ENCODE measurements at places on chromosomes 6 and 20.

GRCh38 chr6:148974351-148974750 lies 227.5 kb downstream of the UST start:
- no peak for DNase-seq

DNA sequence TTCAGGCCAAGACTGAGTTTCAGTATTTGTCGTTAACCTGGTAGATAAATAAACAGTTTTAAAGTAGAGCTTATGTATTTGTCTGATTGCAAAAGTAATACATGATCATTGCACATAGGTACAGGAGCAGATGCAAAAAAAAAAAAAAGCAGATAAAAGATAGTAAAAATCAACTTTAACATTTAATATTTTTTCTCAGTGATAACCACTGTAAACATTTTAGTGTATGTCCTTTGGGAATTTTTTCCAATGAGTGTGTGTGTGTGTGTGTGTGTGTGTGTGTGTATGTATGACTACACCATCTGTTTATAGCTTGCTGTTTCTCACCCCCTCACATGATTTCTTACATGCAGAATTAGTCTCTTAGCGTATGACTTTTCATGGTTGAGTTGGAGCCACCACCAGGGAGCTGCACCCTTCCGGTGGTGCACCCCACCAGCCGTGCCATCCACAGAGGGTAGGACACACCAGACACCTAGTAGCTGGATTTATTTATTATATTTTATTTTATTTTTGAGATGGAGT lies 26.3 kb downstream of the WRNIP1 start:
- no peak for DNase-seq

- DNase-seq = no peak
Measured at GRCh38 chr6:100965067-100965466, 83.9 kb upstream of the ASCC3 start.

DNA sequence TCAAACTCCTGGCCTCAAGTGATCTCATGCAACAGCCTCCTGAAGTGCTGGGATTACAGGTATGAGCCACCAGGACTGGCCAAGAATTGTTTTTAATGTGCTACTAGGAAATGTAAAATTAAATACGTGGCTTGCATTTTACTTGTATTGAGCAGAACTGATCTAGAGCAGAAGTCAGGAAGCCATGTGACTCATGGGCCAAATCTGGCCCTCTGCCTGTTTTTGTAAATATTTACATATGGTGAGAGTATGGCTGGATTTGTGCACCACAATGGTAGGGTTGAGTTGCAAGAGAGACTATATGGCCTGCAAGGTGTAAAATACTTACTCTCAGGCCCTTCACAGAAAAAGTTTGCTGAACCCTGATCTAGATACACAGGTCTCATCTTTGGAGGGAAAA lies 75.8 kb downstream of the LAMP5 start:
- no peak for DNase-seq

DNA sequence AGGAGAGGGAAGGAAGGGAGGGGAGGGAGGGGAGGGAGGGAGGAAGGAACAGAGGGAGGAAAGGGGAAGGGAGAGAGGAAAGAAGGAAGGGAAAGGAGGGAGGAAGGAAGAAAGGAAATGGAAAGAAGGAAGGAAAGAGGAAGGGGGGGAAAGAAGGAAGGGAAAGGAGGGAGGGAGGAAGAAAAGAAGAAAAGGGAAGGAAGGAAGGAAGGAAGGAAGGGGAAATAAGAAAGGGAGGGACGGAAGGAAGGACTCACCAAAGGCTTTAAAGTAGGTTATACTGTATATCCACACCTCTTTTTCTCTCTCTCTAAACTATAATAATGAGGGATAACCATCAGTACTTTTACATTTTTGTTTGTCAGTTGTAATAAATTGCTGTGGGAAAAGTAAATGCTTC lies 324.9 kb downstream of the ARHGAP18 start:
- DNase-seq = no peak

DNA sequence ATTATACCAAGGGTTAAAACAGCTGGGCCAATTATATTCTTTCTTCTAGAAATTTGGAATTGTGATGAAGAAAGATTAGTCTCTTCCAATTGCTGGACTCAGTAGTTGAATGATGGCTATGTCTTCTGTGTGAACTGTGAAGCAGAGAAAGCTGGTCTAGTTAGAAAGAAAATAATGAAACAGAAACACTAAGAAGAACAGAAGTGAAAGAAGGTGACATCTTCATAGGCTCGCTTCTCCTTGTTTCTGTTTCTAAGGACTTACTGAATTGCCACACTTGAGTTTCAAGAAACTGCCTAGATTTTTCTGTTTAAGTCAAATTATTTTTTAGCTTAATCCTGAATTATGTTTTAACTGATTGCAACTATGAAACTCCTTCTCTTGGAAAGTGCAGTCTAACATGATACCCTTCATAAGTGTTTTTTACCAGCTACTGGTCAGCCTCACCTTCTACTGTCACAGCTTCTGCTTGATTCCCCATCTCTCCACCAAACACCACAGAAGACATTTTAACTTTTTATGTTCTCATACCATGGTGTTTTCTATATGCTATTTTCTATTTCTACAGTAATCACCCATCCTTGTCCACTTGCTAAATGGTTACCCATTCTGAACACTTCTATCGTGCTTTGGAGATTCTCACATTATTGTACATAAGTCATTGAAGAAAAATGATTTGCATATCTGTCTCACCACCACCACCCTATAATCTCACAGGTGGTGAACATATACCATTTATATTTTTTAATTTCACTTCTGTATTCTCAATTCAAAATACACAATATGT lies 268.8 kb downstream of the GRIK2 start:
- DNase-seq = no peak

DNA sequence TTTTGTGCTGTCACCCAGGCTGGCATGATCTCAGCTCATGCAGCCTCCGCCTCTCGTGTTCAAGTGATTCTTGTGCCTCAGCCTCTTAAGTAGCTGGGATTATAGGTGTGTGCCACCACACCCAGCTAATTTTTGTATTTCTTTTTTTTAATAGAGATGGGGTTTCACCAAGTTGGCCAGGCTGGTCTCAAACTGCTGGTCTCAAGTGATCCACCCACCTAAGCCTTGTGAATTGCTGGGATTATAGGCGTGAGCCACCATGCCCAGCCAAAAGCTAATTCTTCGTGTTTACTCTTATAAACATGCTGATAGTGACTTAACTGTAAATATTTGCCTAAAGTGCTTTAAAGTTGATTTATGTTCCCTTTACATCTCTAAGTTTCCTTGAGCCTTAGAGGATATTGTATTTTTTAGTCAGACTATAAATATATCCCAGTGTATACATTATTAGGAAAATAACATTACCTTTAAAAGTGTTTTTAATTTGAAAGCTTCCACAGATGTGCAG lies 91.7 kb downstream of the COL21A1 start:
- no peak for DNase-seq

DNA sequence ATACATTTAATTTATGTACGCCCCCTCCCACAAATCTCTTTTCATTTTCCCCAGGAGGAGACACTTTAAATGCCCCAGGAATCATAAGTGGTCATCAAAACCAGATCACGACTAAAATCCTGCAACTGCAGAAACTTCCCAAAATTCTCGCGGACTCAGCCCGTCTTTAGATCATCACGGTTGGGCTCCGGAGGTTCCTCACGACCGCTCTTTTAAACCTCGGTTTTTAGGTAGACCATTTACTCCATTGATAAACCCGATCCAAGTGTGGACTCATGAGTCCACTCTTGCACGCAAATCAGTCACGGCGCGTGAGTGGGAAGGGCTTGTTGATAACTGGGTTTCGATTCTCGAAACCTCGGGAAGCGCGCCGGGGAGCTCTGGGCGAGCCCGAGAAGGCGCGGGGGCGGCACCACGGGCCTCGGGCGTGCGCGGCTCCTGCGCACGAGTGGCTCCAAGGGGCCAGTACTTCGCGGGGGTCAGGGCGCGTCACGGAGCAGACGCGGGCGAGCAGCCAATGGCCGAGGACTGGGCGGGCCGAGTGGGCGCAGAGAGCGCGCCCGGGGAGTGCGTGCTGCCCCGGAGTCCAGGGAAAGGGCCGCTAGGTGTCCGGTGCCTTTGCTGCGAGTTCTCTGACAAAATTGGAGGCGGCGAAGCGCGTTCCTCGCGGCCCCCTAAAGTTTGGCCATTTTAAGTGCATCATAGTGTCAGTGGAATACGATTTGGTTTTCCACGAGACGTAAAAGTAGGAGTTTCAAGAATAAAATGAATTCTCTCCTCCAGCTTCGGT lies 635 bp upstream of the TENT5A start:
- peak; percentile 41 for DNase-seq

DNA sequence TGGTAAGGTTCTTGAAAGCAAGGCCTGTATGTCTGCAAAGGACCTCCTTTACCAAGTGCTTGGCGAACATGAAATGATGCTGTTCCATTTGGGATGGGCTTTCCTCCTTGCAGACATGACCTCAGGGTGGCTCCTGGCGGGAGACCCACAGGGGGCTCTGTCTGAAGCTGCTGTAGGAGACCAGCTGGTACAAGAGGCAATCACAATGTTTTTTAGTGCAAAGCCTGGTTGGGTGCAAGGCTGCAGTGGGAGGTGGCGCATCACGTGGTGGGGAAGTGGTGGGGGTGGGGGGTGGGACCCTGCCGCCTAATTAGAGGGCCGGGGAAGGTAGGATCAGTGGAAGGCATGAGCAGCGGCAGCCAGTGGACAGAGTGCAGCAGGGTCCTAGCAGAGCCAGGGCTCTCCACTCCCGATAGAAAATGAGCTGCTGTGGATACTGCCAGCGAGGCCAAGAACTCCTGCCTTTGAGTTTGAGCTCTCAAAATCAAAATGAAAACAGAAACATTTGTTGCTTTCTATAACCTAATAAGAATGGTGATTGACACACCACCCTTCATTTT lies 9.1 kb upstream of the ARMC2 start:
- DNase-seq = no peak

DNA sequence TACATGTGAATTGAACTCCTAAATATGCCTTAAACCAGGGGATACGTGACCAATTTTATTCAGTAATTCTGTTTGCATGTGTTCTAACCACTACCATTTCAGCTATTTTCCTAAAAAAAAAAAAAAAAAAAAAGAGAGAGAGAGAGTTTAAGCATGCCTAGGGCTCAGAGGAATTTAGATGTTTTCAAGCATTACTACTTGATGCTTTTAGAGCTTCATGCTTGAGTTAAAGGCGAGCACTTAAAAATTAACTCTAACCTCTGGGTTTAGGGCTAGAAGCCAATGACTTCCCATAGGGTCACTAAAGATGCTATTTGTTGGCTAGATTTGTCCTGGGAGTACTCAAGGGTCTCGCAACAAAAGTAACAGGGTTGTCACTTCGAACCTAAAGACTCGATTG lies 217.7 kb downstream of the ATXN1 start:
- DNase-seq = no peak

- DNase-seq = no peak
Measured at GRCh38 chr20:50991076-50991475, 31.8 kb downstream of the KCNG1 start.
